Stimulated activated CD4-positive, alpha-beta T cell treated with anti-CD3 and anti-CD28 coated beads, Interleukin-4, amount 100 ng/mL, for 4 hours (primary cell): ENCODE measurements at places on chromosomes 2 and 18.
A peak's percentile ranks its signal among the peaks of the same experiment; 100 is the strongest.

- DNase-seq, result no peak
These were observed 160.5 kb downstream of the UBE2E3 start for GRCh38 chr2:181140928-181141327.

- DNase-seq, result no peak
These were observed 952.4 kb downstream of the EPHA4 start for GRCh38 chr2:220619525-220620220.

DNA sequence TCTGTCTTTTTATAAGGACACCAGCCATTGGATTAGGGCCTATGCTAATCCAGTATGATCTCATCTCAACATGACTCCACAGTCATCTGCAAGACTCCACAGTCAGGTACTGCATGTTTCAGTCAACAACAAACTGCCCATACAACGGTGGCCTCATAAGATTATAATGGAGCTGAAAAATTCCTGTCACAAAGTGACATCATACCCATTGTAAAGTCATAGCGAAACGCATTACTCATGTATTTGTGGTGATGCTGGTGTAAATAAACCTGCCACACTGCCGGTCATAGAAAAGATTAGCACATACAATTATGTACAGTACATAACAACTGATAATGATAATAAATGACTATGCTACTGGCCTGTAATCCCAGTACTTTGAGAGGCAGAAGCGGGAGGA, 102.2 kb downstream of the TEX51 start:
- DNase-seq, result no peak

- DNase-seq, result no peak
These were observed 133.9 kb downstream of the TTC32 start for GRCh38 chr2:19767899-19768298.

GRCh38 chr2:217396165-217396564, 536.3 kb upstream of the TNP1 start:
- no peak for DNase-seq

GRCh38 chr2:234324116-234324515, 172.8 kb downstream of the ARL4C start:
- DNase-seq, result no peak

- DNase-seq, result no peak
These were observed 560.7 kb downstream of the DSC3 start for GRCh38 chr18:30481871-30482270.

DNA sequence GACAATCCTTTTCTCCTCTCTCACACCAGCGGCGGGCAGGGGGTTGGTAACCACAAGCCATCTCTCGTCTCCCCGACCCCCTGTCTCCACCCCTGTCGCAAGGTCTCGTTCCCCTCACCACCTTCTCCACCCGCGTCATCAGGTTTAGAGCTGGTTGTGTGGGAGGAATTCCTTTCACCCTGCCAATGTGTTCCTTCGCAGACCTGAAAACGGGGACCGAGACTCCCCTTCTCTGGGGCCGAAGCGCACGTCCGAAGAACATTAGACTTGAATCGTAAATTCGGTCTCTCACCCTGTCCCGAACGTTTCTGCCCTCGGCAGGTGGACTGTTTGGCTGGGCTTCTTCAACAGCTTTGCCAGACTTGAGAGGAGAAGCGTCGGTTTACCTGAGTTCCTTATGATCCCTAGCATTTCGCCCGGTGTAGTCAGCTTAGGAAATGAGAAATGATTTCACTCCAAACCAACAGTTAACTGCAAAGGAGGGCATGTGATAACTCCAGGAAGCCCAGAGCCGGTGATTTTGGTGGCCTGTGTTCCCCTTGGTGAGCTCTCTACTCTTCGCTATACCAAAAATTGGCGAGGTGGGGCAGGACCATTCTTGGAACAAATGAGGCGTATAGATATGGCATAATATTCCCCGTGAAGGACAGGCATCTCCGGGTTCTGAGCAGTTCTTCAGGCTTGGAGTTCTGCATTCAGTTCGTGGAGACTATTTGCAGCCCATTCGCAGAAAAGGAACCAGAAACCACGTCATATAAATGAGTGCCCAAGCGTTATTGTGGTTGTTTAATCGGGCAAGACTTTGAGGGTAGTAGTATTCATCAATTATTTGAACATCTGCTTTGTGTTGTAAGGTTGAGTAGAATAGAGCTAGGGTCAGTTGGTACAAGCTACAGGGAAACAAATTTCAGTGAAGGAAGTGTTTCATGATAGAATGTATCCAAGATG, 694 bp downstream of the CFAP36 start:
- peak; percentile 52 for DNase-seq

- no peak for DNase-seq
These were observed 506.6 kb downstream of the ERBB4 start for GRCh38 chr2:212032032-212032431.

GRCh38 chr2:227260041-227260440, 65.0 kb upstream of the MFF start:
- no peak for DNase-seq

GRCh38 chr18:39841482-39842365, 2113.3 kb upstream of the PIK3C3 start:
- DNase-seq, result no peak

GRCh38 chr2:160006475-160006874, 55.9 kb downstream of the PLA2R1 start:
- no peak for DNase-seq

DNA sequence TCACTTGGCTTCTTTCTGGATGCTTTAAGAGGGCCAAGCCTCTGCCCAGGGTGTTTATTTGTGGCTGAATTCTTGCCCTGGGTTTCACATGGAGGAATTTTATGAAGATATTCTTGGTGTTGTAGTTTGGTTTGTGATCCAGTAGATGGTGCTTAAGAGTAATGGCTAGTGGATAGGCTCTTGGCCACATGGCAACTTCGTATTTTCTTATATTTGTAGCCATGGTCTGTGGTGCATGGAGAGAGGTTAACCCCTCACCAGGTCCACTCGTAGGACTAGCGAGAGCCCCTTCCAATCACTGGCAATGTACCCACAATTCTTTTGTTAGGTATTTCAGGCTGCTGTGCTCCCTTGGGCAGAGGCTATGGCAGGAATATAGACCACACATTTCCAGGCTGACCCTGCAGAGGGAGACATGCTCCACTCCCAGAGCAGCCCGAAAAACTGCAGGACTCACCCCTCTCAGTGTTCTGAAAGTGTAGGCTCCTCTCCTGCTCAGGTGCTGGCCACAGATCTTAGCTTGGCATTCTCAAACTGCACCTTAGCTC, 582.1 kb upstream of the SETBP1 start:
- DNase-seq, result no peak

DNA sequence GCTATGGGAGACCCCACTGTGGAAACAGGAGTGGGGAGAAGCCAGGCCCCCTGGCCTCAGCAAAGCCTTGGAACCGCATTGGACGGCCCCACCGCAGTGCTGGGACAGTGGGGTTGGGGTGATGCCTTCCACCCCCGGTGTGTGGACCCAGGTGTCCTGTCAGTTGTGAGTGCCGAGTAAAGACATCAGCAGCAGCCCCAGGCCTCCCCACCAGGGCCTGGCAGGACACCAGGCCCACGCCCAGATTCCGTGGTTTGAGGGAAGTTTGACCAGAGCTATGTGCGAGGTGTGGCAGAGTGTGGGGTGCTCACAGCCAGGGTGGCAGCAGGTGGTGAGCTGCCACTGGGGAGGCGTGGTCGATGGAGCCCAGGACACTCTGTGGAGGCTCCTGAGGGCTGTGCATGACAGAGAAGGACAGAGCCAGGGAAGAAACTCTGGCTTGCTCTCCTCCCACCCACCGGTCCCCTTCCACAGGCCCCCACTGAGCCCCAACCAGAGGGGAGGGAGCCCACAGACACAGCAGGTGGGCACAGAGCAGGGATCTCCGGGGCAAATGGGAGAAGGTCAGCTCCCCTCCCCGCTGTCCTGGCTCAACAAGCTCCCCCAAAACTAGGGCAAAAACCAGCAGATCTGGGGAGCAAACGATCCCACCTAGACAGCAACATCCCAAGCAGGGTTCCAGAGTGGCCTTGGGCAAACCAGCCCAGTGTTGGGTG, 69.1 kb downstream of the TWIST2 start:
- no peak for DNase-seq

GRCh38 chr2:71121479-71121878, 8.6 kb downstream of the MCEE start:
- no peak for DNase-seq

DNA sequence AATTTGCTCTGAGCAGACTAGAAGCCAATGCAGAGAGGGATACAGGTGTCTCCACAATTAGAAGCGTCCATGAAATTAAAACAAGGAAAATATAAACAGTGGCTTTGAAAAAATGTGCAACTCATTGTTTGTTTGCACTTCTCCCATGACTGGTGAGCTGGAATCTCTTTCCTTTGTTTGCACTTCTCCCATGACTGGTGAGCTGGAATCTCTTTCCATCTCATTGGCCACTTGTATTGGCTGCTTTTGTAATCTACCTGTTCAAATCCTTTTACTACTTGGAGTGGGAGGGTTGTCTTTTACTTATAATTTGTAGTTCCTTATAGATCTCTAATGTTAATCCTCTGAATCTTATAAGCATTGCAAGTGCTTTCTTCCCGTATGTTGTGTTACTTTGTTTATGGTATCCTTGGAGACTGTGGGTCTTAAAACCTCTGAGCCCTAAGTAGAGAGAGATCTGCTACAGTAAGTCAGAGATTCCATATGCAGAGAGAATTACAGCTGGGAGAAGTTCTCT, 94.1 kb downstream of the RTN4 start:
- DNase-seq, result no peak

- no peak for DNase-seq
These were observed 4.5 kb downstream of the SMARCAL1 start for GRCh38 chr2:216416571-216417307.

DNA sequence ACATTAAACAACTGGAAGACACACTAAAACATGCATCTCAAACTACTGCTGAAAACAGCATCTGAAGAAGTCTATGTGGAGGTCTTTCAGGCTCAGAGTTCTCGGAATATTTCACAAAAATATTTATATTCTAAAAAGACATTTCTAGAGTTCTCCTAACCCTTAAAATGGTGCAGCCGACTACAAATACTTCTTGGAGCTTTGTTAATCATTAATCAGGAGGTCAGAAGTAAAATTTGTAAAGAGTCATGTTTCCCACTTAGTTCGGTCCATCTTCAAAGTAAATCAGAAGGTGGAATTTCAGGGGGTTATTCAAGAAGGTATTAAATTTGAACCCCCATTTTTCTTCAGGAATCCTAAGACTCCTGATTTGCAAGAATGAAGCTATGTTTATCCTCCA, 72.7 kb downstream of the FAM228A start:
- no peak for DNase-seq

GRCh38 chr2:30110773-30111172, 36.0 kb upstream of the YPEL5 start:
- DNase-seq, result no peak

- DNase-seq, result no peak
These were observed 21.4 kb downstream of the KIF3C start for GRCh38 chr2:25960920-25961319.

- no peak for DNase-seq
These were observed 267.7 kb downstream of the NBAS start for GRCh38 chr2:15293262-15293937.

- no peak for DNase-seq
These were observed 102.2 kb downstream of the ARHGEF33 start for GRCh38 chr2:38991899-38992298.

GRCh38 chr2:188473306-188473705, 181.6 kb downstream of the GULP1 start:
- no peak for DNase-seq

DNA sequence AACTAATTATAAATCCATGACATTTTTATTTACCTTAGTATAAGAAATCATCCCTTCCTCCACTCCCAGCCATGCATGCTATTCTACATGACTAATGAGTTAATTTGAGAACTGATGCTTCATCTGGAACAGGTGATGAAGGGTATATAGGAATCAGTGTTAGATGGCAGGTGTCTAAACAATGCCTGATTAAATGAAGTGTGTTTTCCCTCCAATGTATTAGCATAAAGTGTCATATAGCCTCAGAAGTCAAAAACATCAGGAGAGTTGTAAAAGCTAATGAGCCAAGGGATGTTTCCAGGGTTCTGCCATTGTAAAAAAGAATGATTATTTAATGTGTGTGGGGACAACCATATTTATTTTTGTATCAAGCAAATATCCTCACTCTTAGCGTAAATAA, 913.8 kb downstream of the DCC start:
- no peak for DNase-seq

DNA sequence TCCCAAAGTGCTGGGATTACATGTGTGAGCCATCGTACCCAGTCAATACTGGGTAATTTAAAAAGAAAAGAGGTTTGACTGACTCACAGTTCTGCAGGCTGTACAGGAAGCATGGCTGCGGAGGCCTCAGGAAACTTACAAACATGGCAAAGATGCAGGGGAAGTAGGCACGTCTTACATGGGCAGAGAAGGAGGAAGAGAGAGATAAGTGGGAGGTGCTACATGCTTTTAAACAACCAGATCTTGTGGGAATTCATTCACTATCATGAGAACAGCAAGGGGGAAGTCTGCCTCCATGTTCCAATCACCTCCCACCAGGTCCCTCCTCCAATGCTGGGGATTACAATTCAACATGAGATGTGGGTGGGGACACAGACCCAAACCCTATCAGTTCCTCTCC, 192.5 kb downstream of the ATAD2B start:
- no peak for DNase-seq

DNA sequence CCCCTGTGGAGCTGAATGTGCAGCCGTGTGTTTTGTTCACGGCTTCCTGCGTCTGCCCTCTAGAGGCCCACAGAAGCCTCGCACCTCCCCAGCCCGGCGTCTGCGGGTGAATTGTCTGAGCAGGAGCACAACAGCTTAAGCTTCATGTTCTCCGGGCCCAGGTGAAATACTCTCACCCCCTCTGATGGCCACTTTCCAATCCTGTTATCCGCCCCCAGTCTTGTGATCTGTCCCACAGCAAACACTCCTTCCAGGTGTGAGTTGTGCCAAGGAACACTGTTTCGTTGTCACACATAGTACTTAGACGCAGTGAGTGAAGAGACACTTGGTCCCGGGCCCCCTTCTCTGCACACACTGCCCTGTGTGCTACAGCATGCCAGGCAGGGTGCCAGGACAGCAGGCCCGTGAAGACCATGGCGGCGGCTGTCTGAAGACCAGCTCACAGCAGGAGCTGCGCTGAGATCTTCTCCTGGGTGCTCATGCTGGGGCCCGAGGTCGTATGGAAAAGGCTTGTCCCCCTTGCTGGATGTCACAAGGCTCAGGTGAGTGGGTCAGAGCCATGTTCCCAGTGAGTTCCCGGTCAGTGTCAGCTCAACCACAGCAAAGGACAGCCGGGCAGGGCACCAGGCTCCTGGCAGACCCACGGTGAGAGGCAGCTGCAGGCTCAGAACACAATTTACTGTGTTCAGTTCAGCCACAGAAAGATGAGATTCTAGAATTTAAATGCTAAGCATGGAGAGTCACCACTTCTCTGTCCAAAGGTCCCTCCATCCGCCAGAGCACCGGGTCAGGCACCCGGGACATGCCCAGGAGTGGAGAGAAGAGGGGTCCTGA, 6.8 kb upstream of the PXDN start:
- DNase-seq, result peak; percentile 44

GRCh38 chr2:102951249-102951648, 189.4 kb downstream of the TMEM182 start:
- no peak for DNase-seq
